ENCODE measurements at places on chromosomes 5 and 9. TPM values are rescaled to one million over a fixed set of nuclear protein-coding genes. Genes with fewer than 3 reads are reported as not detected.

The F2RL1 gene
- total RNA-seq = 0.88 TPM

The GPX3 gene
- total RNA-seq = 1,257 TPM

The NKD2 gene
- 6.8 TPM for total RNA-seq

The XRCC4 gene
- total RNA-seq = 9.9 TPM

The HARS1 gene
- total RNA-seq = 49.3 TPM

The HBEGF gene
- 14.5 TPM for total RNA-seq

The PPP3R2 gene
- total RNA-seq = not detected

The TMEM232 gene
- total RNA-seq = 1.7 TPM

The DEPDC1B gene
- 0.48 TPM for total RNA-seq

The TAL2 gene
- total RNA-seq = not detected

The INSYN2B gene
- 0.10 TPM for total RNA-seq

The SLC6A18 gene
- total RNA-seq = not detected

The CDO1 gene
- total RNA-seq = 27.7 TPM

The CACNA1B gene
- total RNA-seq = not detected

The ENTPD2 gene
- total RNA-seq = 1.7 TPM

The PTPRD gene
- total RNA-seq = 92.0 TPM

The SOHLH1 gene
- total RNA-seq = not detected

The ALDH1A1 gene
- 107 TPM for total RNA-seq

The JAKMIP2 gene
- total RNA-seq = 0.42 TPM

The PFN3 gene
- not detected for total RNA-seq

The NME5 gene
- 0.58 TPM for total RNA-seq

The TIMD4 gene
- total RNA-seq = 0.99 TPM

The LEAP2 gene
- total RNA-seq = 2.1 TPM

The HAVCR2 gene
- 10.3 TPM for total RNA-seq

The CNTFR gene
- 4.2 TPM for total RNA-seq

The PCDHA1 gene
- not detected for total RNA-seq

The PCDHA11 gene
- 0.27 TPM for total RNA-seq

The SHISAL2B gene
- not detected for total RNA-seq

The TAF1L gene
- total RNA-seq = 0.06 TPM

The CAVIN4 gene
- total RNA-seq = 1.3 TPM

The SELENOP gene
- total RNA-seq = 580 TPM

The ADAMTSL2 gene
- 1.9 TPM for total RNA-seq

The TNFSF8 gene
- 5.8 TPM for total RNA-seq

The PCDHGB2 gene
- total RNA-seq = 11.7 TPM

The POLK gene
- 45.1 TPM for total RNA-seq

The OTULINL gene
- 17.6 TPM for total RNA-seq

The SLC1A3 gene
- total RNA-seq = 23.5 TPM

The PTGS1 gene
- 10.4 TPM for total RNA-seq

The SPAAR gene
- 4.0 TPM for total RNA-seq

The DAB2IP gene
- 75.4 TPM for total RNA-seq

The STPG3 gene
- not detected for total RNA-seq

The ITGA2 gene
- 5.2 TPM for total RNA-seq

The FAM153A gene
- total RNA-seq = 1.0 TPM

The TICAM2 gene
- 10.6 TPM for total RNA-seq

All from aorta (tissue), 5 donors.